ENCODE measurements at places on chromosomes 16 and 17.

- DNase-seq, result no peak
These were observed 49.6 kb downstream of the CYLD start for GRCh38 chr16:50791522-50791921.

DNA sequence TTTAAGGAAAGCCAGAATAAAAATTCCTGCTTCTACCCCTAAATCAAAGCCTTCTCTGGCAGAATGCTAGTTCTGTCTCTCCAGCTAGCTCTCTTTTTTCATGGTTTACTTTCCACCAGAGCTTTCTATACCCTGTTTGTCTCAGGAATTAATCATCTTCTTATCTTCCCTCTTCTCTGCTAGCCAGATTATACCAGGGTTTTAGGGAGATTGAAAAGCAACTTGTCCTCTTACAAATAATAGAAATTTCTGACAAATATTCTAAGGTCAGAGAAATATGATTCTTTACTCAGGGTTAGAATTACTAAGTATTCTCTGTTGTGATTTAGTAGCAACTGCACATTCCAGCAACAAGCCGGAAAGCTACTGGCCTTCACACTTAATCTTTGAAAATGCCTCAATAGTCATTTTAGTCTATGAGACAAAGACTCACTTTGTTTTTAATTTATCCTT is 166.4 kb downstream of the TANC2 start:
- no peak for DNase-seq

- no peak for DNase-seq
These were observed 86.5 kb downstream of the SNX29 start for GRCh38 chr16:12063004-12063395.

- DNase-seq, result no peak
These were observed 35.5 kb downstream of the UBN1 start for GRCh38 chr16:4882633-4883285.

DNA sequence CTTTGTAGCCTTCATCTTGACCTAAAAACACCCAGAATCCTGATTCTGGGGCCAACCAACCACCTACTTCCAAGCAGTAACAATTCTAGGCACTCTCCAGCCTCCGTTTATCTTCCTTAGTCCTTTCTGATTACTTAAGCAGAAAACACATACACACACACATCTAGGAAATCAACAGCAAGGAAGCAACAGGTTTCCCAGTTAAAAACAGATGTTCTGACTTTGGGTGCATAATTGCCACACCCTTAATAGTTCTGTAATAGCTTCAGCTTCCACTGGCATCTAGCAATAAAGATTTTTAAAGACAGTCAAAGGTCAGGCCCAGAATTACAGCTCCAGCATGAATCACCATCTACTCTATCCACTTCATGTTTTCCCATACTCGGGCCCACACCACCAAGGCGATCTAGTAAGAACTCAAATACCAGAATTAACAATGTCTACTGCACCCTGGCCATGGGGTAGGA is 2.6 kb downstream of the ARHGAP17 start:
- no peak for DNase-seq

DNA sequence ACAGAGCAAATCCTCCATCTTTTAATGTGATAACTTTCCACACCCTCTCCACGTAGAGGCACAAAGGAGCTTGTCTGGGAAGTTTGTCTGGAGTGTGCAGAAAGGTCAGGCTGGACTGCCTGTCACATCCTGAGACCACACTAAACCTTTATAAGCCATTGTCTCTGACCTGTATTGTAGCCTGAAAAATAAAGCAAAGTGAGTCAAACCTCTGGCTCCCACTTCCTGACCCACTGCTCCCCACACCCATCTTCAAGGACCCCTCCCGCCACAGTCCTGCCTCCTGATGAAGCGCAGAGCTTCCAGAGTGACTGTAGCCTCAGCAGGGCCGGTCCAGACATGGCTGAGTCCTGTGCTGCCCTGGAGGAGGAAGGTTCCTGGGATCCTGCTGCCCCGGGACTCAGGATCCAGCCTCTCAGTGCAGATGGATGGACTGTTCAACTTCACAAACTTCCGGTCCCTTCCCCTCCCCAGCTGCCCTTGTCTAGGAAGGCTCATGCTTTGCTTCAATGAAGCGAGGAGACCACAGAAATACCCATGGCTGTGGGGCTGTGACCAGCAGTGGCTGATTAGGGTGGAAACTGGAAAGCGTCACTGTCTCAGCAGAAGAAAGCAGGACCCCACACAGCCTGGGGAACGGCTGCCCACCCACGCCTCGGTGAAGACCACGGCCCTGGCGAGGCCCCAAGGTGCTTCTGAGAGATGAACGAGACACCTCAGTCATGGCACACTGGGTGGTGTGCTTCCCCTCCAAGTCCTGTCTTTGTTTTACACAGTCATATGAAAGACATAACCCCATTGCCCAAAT is 30.9 kb upstream of the CLEC18B start:
- peak; percentile 21 for DNase-seq

DNA sequence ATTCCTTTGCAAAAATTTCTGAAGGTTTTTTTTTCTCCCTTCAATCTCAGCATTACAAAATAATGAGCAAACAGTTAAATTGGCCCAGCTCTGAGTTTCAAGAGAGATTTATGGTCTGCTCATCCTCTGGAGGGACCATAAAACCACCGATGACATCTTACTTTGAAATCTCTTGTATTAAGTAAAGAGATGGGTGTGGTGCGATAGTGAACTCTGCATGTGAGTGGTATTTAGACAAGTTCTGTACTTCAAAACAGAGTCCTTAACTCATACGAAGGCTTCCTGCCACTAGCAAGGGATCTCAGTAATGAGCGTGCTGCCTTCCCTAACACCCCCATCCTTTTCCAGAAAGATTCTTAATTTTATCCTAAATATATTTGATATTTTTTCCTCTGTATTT is 2.1 kb downstream of the FAM20A start:
- no peak for DNase-seq

GRCh38 chr17:27446569-27447301 is 9.5 kb upstream of the KSR1 start:
- no peak for DNase-seq

- DNase-seq, result no peak
These were observed 116.7 kb downstream of the PITPNC1 start for GRCh38 chr17:67493812-67494211.

- DNase-seq, result no peak
These were observed 6.0 kb downstream of the ARHGAP23 start for GRCh38 chr17:38434178-38434665.

- DNase-seq, result no peak
These were observed 134.2 kb upstream of the CPHXL start for GRCh38 chr16:75860326-75861053.

Data from B cell (primary cell).